ENCODE measurements at places on chromosomes 12 and 14. TPM values are rescaled to one million over a fixed set of nuclear protein-coding genes. Genes with fewer than 3 reads are reported as not detected.

GRCh38 chr14:31567655-31568054 is 6.5 kb downstream of the NUBPL start:
- no peak for DNase-seq

DNA sequence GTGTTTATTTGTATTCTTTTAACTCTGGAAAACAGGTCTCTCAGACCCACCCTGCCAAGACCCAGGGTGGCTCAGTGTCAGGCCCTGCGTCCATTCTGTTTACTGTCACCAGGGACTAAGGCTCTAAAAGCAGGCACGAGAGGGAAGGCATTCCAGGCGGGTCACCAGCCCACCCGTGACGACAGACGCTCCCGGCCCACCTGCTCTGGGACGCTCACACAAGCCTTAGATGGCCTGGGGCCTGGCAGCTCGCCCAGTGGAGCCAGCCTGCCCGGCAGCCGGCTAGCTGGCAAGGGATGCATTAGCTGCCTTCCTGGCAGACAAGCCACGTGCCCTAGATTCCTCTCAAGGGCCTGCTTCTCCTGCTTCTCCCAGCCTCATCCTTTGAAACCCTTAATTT is 9.2 kb upstream of the NUAK1 start:
- peak; percentile 23 for DNase-seq

- no peak for DNase-seq
Measured at GRCh38 chr12:130636370-130636769, 79.7 kb downstream of the RIMBP2 start.

GRCh38 chr12:68976395-68976841 is 43.4 kb upstream of the CPM start:
- peak; percentile 64 for DNase-seq

DNA sequence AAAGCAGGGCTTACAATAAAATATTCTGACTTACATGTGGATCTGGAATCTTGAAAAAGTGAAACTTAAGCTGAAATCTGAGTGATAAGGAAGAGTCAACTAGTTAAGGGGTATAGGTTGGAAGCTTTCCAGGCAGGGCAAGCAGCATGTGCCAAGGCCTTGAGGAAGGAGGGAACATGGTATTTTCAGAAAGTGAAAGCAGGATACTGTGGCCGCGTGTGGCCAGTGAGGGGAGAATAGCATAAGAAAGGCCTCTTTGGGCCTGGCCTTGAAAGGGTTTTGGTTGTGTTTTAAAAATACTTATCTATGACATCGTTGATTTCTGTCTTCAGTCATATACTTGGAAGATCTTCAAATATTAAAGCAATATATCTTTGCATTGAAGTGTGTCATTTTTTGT is 213.4 kb downstream of the AKAP6 start:
- DNase-seq, result no peak

DNA sequence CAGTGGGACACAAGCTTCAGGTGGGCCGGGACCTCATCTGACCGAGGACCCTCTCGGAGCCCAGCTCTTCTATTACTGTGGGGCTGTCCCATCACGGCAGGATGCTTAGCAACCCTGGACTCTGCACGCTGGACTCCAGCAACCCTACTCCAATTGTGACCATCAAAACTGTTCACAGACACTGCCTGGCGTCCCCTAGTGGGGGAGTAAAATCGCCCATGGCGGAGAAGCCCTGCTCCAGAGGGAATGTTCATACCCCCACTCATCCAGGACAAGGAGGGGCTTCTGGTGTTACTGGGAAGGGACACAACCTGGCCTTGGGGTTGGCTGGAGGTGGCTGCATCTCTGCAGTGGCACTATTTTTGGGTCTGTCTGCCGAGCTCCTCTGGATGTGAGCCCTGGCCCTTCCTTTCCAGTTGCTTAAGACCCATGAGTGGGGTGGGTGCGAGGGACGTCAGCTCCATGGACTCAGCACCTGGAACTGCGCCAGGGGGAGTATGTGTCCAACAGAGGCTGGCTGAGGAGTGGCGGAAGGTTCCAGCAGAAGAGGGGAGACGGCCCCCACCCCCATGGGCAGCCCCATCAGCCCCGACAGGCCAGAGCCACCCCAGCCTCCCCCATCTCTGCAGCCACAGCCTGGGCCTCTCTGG is 103.8 kb downstream of the RFLNA start:
- DNase-seq, result no peak

GRCh38 chr12:113794774-113795173 is 171.4 kb downstream of the RBM19 start:
- no peak for DNase-seq

GRCh38 chr14:101547961-101548669 is 13.2 kb upstream of the DIO3 start:
- DNase-seq, result no peak

GRCh38 chr14:70776197-70776596 is 33.1 kb downstream of the MAP3K9 start:
- no peak for DNase-seq

PAPLN gene
- total RNA-seq, result 0.63 TPM

KLHDC1 gene
- 1.9 TPM for total RNA-seq

FAM161B gene
- 2.1 TPM for total RNA-seq

BICDL1 gene
- total RNA-seq, result not detected

PRKAB1 gene
- 19.1 TPM for total RNA-seq

SCNN1A gene
- total RNA-seq, result 0.32 TPM

CD163L1 gene
- total RNA-seq, result 11.2 TPM

DNAAF2 gene
- total RNA-seq, result 16.0 TPM

Measured in LHCN-M2 (cell line).